ENCODE measurements at places on chromosomes 3 and 15.

DNA sequence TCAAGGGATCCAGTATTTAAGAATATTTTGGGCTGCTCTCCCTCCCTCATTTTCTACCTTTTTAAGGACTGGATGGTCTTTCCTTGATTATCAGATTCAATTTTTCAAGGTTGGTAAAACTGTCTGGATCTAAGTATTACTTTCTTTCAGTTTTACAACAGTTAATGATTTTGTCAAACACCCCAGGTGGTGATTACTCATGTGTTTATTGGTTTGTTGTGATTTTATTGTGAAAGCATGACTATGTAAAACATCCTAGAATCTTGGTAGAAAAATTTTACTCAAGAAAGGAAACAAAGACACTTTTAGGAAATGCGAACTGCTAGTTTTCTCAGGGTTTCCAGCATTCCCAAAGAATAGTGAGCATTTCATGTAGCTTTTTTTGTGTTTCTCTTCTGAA is 7.3 kb downstream of the GTF2E1 start:
- no peak for DNase-seq

- no peak for DNase-seq
Observed at GRCh38 chr3:10223676-10224639, 24.3 kb upstream of the TATDN2 start.

- no peak for DNase-seq
Observed at GRCh38 chr3:113668015-113668414, 28.4 kb downstream of the USF3 start.

- DNase-seq, result no peak
Observed at GRCh38 chr3:183357564-183358079, 70.8 kb downstream of the MCF2L2 start.

DNA sequence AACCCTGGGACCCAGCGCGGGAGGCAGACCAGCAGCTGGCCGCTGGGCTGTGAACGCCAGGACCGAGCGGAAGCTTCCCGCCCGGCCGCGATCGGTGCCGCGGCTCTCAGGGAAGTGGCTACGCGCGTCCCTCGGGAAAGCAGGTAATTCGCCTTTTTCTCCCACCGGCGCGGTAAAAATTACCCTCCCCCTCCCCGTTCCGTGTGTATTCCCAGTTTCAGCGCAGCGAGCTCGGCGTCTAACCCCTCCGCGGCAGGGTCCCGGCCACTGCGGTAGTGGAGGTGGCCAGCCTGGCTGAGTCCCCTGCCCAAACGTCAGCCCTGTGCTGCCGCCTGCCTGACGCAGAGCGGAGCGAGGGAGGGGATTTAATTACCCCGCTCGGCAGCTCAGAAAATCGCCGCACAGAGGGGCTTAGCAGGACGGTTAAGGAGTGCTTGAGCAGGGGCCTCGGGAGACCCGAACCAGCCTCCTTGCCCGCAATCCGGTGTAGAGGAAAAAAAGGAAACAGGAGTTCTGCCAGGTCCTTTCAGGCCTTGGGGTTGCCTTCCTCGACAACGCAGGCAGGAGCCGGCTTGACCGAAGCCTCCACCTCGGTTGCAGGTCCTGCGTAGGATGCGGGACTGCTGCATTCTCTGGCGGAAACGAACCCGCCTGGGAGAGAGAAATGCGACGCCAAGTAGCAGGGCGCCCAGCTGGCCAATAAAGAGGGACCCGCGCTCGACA is 2.9 kb downstream of the GATA2 start:
- DNase-seq, result no peak

DNA sequence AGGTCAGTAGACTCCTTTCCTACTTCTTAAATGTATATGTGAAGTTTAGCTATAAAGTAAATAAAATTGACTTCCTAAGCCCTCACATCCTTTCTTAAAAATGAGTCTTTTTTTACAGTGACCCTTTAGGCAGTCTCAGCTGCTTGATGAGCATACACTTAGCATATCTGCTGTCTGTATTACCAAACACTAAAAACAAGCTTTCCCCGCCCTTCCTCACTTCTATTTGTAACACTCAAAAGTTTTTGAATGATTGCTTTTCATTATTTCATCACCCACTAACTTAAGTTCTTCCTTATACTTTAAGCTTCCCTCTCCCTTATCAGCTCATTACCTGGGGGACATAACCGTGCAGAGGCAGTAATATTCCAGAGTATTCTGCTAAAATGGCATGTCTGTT is 89.4 kb downstream of the PLOD2 start:
- DNase-seq, result no peak

DNA sequence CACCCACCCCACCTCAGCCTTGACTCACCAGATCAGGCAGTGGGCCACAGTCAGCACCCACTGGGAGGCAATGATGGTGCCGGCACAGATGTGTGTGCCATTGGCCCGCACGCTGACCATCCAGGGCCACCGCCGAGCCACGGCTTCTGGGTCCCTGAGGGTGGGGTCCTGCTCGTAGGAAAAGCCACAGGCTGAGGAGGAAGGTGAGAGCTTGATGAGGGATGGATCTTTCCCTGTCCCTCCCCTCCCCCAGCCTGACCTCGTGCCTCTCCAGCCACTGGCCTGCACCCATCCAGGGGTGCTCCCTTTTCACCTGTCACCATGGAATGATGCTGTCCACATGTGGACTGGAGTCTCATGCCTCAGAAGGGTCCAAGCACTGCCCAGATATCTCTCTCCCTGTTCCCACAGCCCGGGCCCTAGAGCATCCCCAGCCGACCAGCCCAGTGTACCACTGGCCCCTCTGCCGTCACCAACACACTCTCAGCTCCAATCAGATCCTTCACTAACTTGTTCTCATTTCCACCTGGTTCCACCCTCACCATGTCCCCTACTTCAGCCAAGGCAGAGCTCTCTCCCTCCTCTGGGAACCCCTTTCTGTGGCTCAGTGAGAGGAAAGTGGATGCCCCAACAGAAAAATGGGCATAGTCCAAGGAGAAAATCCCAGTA is 2.0 kb downstream of the PRSS50 start:
- no peak for DNase-seq

GRCh38 chr3:161345023-161345422 is 26.3 kb downstream of the SPTSSB start:
- no peak for DNase-seq

DNA sequence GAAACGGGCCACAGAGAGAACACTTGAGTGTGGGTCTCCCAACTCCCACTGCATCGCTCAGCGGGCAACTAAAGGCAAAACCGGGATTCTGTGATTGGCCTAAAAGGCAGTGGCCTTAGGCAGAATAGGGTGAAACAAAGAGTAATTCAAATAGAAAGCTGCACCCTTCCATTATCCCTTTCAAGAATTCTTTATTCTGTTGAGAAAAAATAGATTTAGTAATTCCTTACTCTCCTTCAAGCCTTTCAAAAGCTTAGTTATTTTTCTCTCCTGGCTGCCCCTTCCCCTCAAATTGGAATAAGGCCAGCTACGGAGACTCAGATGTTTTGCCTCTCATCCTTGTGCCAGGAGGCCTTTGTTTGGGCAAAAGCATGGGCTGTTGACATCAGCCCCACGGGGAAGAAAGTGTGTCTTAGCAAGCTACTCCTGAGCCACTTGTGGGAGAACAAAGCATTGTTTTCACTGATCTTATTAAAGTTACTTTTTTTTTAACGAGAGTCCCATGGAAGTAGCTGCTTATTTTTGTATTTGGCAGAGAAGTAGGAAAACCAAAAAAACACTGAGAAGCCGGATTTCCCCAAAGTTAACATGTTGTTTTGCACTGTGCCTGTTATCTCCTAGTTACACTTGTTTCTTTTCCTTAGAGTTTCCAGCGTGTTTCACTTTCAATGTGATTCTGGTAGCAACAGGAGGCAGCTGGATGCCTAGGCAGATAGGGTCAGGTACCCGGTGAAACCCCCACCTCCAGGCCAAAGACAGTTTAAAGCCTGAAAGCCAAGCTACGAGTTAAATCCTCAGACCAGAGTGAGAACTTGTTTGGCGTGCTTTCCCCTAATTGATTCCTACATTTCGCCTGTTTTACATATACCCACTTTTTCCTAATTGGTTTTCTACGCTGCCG is 2.2 kb downstream of the ST6GAL1 start:
- no peak for DNase-seq

DNA sequence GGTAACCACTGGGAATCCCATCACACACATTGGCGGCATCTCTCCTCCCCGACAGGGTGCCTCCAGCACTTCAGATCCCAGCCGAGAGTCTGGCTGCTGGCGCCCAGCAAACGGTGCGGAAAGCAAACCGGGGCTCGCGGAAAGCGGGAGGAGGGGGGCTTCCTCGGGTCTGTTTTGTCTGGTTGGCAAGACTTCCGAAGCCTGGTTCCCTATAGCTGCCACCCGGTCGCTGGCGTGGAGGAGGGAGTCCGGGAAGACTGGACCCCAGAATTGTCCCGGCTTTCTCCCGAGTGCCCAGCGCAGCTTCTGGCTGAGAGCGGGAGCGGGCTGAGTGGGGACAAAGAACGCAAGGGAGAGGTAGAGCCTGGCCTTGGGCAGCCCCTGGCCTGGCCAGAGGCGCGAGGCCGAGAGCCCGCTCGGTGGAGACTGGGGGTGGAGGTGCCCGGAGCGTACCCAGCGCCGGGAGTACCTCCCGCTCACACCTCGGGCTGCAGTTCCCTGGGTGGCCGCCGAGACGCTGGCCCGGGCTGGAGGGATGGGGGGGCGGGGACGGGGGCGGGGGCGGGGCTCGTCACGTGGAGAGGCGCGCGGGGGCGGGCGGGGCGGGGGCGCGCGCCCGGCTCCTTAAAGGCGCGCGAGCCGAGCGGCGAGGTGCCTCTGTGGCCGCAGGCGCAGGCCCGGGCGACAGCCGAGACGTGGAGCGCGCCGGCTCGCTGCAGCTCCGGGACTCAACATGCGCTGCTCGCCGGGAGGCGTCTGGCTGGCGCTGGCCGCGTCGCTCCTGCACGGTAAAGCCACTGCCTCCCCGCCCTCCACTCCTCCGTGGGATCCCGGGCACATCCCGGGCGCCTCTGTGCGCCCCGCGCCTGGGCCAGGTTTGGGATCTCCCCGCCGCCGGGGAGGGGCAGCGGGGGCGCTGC is at the start of gene CHRNA7:
Gene CHRNA7, plus strand, starts transcription at position 654 of the 920 bp plus-strand sequence. Its CDS starts 80 bp downstream, at position 734.
- DNase-seq, result no peak

DNA sequence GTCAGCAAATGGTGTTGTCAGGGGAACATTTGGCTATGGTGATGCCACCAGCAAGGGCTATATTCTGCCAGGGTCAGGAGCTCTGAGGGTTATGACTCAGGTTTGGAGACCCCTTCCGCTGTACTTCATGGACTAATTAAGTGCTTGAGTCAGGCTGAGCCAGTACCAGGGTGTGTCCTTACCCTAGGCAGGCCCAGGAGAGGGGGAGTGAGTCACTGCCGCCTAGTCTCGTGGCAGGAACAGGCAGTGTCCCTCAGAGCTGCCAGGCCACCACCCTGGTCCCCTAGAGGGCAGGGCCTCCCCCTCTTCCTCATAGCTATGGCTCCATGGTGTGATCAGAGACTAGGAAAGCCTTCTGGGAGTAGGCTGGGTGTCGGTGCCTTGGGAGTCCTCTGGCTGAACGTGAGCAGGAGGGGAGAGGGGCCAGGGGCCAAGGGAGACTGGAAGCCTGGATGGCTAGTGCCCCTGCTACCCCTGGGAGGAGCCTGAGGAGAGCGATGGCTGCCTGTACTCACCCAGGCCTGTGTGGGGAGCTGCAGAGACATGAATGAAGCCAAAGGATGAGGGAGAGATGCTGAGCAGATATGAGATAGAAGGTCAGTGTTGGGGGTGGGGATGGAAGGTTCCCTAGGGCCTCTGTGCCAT is 10.6 kb downstream of the MAPKAPK3 start:
- no peak for DNase-seq

DNA sequence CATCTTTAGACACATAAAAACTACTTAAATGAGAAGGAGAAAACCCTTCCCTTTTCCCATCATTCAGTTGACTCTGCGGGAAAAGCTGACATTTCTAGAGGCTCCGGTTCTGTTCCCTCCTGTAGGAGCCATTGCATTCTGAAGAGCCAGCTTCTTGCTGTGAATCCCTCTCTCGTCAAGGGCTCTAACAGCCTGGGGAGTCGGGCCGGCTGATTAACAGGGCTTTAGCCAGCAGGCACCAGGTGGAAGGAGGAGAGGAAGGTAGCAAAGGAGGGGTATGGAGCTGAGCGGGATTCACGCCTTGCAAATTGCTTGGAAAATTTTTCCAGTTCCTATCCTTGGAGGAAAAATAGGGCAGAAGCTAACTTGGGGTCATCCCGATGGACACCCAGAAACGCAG is 108.3 kb upstream of the UBE2E1 start:
- no peak for DNase-seq

DNA sequence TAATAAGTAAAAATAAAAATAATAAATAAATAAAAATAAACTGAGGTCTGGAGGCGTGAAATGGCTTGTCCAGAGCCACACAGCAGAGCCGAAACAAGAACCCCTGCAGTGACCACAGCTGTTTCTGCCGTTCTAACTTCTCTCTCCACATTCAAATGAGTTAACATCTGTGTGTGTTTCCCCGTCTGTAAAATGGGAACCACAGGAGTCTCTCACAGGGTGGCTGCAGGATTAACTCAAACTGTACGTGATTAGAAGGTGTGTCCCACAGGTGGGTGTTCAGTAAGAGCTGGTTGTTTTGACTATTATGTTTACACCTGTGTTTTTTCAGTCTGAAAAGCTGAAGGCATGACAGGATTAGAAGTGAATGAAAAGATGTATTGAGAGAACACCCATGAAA is 27.0 kb upstream of the MUC4 start:
- no peak for DNase-seq

- no peak for DNase-seq
Observed at GRCh38 chr3:73786321-73786807, 161.6 kb upstream of the PDZRN3 start.

DNA sequence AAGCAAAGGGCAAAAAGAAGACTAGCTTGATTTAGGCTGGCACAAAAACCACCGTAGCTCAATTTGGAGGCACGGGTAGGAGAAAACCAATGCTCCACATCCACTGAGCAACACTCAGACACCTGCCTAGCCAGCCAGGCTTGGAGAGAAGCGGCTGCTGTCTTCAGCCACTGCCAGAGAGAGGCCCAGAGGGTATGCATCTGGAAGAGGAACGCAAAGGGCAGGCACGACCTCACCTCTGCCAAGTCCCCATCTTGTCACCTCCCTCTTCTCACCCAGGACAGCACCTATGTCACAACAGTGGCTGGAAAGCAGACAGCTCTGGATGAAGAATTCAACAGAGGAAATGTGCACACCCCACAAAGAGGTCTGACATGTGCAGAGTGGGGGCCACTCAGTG is 93.5 kb downstream of the ADAMTS17 start:
- DNase-seq, result no peak

DNA sequence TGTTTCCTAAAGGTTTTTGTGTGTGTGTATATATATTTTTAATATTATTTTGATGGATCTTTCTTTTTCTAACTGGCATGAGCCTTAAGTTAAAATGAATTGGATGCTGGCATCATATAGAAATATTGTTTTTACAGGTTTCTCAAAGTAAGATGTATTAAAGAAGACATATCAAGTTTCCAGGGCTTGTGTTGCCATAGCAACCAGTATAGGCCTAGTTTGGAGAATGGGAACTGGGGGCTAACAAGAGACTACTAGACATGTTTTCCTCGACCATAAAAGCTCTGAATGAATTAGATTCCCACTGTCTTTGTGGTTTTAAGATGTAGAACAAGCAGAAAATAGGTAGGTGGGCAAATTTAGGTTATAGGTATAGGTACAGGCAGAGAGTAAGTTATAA is 771.4 kb downstream of the TUSC7 start:
- DNase-seq, result no peak
